Heart left ventricle (tissue), 16 donors: ENCODE measurements at places on chromosomes 7 and 10. TPM values are rescaled to one million over a fixed set of nuclear protein-coding genes. Genes with fewer than 3 reads are reported as not detected.

DNA sequence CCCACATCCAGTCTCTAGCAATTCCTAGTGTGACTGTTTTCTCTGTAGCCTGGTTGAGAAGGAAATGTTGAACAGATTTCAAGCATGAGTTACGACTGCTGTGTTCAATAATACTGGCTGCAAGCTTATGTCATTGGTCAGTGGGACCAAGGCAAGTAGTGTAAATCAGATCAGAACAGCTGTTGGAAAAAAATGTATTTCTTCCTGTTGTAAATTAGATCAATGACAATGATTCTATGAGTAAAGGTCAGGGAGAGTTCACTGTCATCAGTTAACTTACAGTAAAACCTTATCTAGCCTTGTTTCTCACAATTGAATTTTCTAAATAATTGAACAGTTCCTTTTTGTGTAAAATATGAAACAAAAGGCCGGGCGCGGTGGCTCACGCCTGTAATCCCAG, 6.7 kb downstream of the OTUD1 start:
- DNase-seq: no peak

DNA sequence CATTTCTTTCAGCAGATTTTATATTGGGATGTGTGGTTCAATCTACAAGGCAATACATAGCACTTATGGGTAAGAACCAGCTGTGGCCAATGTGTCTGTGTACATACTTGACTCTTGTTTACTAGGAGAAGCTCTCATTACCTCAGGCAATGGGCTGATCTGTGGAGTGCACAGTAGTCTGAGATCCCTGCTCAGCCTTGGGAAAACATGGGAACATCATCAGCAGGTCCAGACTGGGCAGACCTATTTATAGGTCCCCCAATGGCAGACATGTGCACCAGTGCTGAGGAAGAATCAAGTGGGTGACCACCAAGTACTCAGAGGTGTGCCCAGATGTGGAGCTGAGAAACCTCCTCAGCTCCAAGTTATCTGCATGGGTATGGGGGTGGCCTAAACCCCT, 349.7 kb downstream of the KIF20B start:
- no peak for DNase-seq

The ITPRIP gene
- 41.3 TPM for total RNA-seq

DNA sequence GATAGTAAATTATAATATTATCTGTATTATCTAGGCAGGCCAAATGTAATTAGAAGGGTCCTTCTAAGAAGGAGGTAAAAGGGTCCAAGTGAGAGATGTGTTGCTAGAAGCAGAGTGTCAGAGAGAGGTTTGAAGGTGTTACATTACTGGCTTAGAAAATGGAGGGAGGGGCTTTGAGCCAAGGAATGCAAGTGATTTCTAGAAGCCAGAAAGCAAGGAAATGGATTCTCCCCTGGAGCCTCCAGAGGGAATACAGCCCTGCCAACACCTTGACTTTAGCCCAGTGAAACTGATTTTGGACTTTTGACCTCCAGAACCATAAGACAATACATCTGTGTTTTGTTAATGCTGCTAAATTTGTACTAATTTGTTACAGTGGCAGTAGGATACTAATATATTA, 97.9 kb upstream of the IL6 start:
- DNase-seq: no peak

The FBXO24 gene
- total RNA-seq: not detected

DNA sequence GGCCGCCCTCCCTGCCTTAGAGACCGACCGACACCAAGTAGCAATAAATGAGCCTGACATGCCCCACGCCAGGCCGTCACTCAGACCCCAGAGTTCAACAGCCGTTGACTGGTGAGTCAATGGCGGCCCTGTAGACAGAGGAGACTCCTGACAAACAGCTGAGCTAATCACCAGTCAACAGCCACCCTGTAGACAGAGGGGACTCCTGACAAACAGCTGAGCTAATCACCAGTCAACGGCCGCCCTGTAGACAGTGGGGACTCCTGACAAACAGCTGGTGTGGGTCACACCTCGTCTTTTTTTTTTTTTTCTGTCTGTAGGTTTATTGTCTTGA, 16.9 kb upstream of the KNDC1 start:
- no peak for DNase-seq

The HOXA5 gene
- total RNA-seq: 0.44 TPM

The FXYD4 gene
- not detected for total RNA-seq

DNA sequence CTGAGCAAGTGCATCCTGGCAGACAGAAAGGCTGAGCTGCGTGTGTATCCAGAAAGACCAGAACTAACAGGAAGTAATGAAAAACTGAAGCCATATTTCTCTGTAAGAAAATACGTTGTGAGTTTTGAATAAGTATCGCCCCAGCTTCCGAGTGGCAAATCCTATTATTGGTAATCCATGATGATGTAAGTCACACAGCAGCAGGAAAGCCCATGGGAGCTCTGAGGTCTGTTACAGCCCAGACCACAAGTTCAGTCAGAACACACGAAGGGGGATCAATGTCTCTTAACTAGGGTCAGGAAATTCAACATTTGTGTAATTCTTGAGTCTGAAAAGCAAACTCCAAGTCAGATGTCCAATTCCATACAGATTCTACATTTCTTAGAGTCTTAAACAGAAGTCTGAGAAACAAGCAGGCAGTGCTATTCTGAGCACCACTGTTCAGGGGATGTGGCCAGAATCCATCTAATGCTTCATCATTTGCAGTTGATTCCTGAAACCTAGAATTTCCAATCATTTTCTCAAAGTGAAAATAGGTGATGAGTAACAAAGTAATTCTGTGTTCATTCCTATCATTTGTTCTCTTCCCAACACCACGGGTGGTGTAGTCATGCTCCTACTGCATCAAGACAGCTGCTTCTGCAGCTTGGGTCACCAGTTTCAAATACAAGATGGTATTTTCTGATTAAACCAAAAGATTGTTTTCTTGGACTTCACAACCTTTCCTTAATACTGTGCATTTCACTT, at the start of gene LRIT2:
TSS of gene LRIT2 (minus strand) at position 118 of the 747 bp plus-strand sequence. CDS start at position 94, 24 bp downstream.
- DNase-seq: no peak

The ELMO1 gene
- 35.9 TPM for total RNA-seq

The PON1 gene
- not detected for total RNA-seq

- no peak for DNase-seq
These were observed 301.4 kb downstream of the PTPRN2 start for GRCh38 chr7:158286210-158286609.

GRCh38 chr7:143435266-143435665, 8.0 kb upstream of the TAS2R60 start:
- no peak for DNase-seq

The IFIT1B gene
- 0.25 TPM for total RNA-seq

The KCND2 gene
- total RNA-seq: 0.04 TPM

DNA sequence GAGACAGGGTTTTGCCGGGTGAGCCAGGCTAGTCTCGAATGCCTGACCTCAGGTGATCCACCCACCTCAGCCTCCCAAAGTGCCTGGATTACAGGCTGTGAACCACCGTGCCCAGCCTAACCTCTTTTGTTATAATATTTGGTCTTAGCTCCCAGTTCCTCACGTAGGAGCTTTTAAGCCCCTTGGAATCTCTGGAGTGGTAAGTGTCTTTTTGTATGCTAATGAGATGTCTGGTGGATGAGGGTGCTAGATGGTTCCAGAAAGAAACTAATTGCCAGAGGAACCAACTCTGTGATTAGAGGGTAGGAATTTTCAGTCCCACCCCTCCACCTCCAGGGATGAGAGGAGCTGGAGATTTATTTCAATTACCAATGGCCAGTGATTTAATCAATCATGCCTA, 5.3 kb upstream of the ARPC1A start:
- DNase-seq: no peak

The TLX1 gene
- total RNA-seq: 0.21 TPM

DNA sequence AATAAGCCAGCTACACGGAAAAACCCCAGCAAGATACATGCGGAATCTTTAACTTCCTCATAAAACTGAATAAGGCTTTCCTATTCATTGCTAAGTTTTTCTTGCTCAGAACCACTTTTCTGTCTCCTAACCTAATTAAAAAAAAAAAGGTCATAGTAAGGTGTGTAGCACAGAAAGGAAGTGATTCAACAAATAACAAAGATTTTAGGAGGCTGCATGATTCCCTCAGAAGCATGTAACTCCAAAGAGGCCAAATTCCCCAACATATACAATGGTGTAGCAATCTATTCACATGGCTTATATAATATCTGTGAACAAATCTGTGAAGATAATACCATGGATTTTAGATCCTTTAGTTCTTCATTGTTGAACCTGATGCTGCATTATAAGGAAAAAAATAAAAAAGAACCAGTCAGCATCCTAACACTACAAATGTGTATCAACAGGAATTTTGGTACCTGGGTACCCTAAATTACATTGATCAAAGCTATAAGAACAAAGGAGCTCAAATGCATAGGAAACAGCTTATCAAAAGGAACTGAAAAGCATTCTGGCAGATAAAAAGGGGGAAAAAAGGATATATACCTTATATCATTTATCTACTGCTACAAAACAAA, 63.8 kb downstream of the IMMP2L start:
- DNase-seq: no peak

- DNase-seq: no peak
These were observed 1265.8 kb upstream of the LRRTM3 start for GRCh38 chr10:65660006-65660405.

The TMEM273 gene
- total RNA-seq: 20.5 TPM

- no peak for DNase-seq
These were observed 17.6 kb downstream of the ITGB8 start for GRCh38 chr7:20348125-20348807.

GRCh38 chr10:127036987-127037386, 131.8 kb downstream of the DOCK1 start:
- no peak for DNase-seq

The CDC14C gene
- not detected for total RNA-seq

- DNase-seq: no peak
These were observed 7.5 kb downstream of the EPDR1 start for GRCh38 chr7:37927773-37928444.
